ENCODE measurements at places on chromosomes 13 and 19. TPM values are rescaled to one million over a fixed set of nuclear protein-coding genes. Genes with fewer than 3 reads are reported as not detected.

The JAK3 gene
- 0.27 TPM for total RNA-seq

The RAB3A gene
- total RNA-seq: 0.94 TPM

The ZNF45 gene
- 13.0 TPM for total RNA-seq

The ZNF154 gene
- not detected for total RNA-seq

The TNFSF9 gene
- 6.4 TPM for total RNA-seq

The EPS8L1 gene
- total RNA-seq: 4.9 TPM

The ICAM4 gene
- 0.09 TPM for total RNA-seq

The IGFL3 gene
- total RNA-seq: not detected

The TUBB4A gene
- total RNA-seq: 6.6 TPM
